Pancreas (tissue), 10 donors: ENCODE measurements at places on chromosomes 6 and 20. TPM values are rescaled to one million over a fixed set of nuclear protein-coding genes. Genes with fewer than 3 reads are reported as not detected.

Gene OR12D3
- total RNA-seq = not detected

Gene TSHZ2
- total RNA-seq = 7.3 TPM

Gene DUSP15
- total RNA-seq = 0.92 TPM

Gene GPSM3
- 0.59 TPM for total RNA-seq

Gene HLA-DRB5
- 0.38 TPM for total RNA-seq

Gene TGM6
- not detected for total RNA-seq

Gene SCGN
- 13.4 TPM for total RNA-seq

Gene ZBTB22
- 10.0 TPM for total RNA-seq

Gene TAGAP
- total RNA-seq = 0.24 TPM

Gene COL9A3
- total RNA-seq = 1.7 TPM

Gene DPM1
- 24.0 TPM for total RNA-seq

Gene DNPH1
- total RNA-seq = 45.1 TPM

Gene THBS2
- 23.5 TPM for total RNA-seq

Gene TP53TG5
- total RNA-seq = not detected

Gene ELOVL2
- 2.2 TPM for total RNA-seq

Gene GGTLC1
- 0.47 TPM for total RNA-seq

Gene WFDC2
- 13.3 TPM for total RNA-seq

Gene SMPD2
- 10.5 TPM for total RNA-seq

Gene PI16
- 0.32 TPM for total RNA-seq

Gene KCNK5
- 16.0 TPM for total RNA-seq

Gene ACTL10
- total RNA-seq = 2.6 TPM
